Caki2 (cell line): ENCODE measurements at places on chromosomes 6 and 20. TPM values are rescaled to one million over a fixed set of nuclear protein-coding genes. Genes with fewer than 3 reads are reported as not detected.

XKR7 gene
- 8.1 and 9.7 TPM in 2 replicates for total RNA-seq

SLC22A23 gene
- 3.6 and 10.1 TPM in 2 replicates for total RNA-seq

WFDC5 gene
- total RNA-seq, result not detected in 2 replicates

CYP39A1 gene
- 0.95 and 8.9 TPM in 2 replicates for total RNA-seq

OGFR gene
- total RNA-seq, result 66.2 and 86.3 TPM in 2 replicates

HEY2 gene
- 3.2 TPM in 2 replicates for total RNA-seq

CDH26 gene
- 0.44 and 0.55 TPM in 2 replicates for total RNA-seq

DCDC2 gene
- total RNA-seq, result 4.7 and 5.4 TPM in 2 replicates

ID1 gene
- 1,473 and 1,479 TPM in 2 replicates for total RNA-seq

ARFGEF3 gene
- total RNA-seq, result 4.5 and 5.5 TPM in 2 replicates

ZNF334 gene
- total RNA-seq, result 0.24 TPM in 1 of 2 replicates, not detected in the other

PTCHD4 gene
- 13.5 and 16.2 TPM in 2 replicates for total RNA-seq

FOXS1 gene
- not detected in 2 replicates for total RNA-seq

RFX6 gene
- not detected in 2 replicates for total RNA-seq

PAK5 gene
- not detected in 2 replicates for total RNA-seq

FAM184A gene
- total RNA-seq, result 0.10 TPM in 1 of 2 replicates, not detected in the other

PCK1 gene
- 0.96 and 1.0 TPM in 2 replicates for total RNA-seq

GCNT2 gene
- total RNA-seq, result 43.9 and 54.9 TPM in 2 replicates

VSTM2L gene
- not detected in 2 replicates for total RNA-seq

IGF2R gene
- 42.8 and 58.9 TPM in 2 replicates for total RNA-seq
